ENCODE measurements at places on chromosomes 7 and 10. TPM values are rescaled to one million over a fixed set of nuclear protein-coding genes. Genes with fewer than 3 reads are reported as not detected.

SPDYE18 gene
- total RNA-seq = not detected

SPAM1 gene
- not detected for total RNA-seq

GATA3 gene
- total RNA-seq = 0.11 TPM

TPST1 gene
- 58.7 TPM for total RNA-seq

SERPINE1 gene
- total RNA-seq = 247 TPM

EFCAB10 gene
- 0.11 TPM for total RNA-seq

PRKCQ gene
- 0.13 TPM for total RNA-seq

TEX47 gene
- not detected for total RNA-seq

FAM237B gene
- total RNA-seq = not detected
